ENCODE measurements at places on chromosomes 2 and 18. TPM values are rescaled to one million over a fixed set of nuclear protein-coding genes. Genes with fewer than 3 reads are reported as not detected.

- no peak for DNase-seq
Measured at GRCh38 chr2:69366-70344, 23.4 kb upstream of the FAM110C start.

DNA sequence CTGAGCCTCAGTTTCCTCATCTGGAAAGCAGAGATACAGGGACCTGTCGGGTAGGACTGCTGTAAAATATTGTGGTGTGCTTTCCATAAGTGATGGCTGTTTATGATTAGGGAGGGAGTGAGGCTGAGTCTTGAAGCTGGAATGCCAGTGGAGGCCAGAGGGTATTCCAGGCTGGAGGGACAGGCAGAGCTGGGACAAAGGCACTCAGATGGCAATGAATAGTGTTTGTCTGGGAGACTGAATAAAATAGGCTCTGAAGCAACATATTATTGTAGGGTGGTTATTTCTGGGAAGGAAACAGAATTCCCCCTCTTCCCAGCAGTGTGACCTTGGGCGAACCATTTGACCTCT lies 120.7 kb downstream of the INHBB start:
- DNase-seq = no peak

DNA sequence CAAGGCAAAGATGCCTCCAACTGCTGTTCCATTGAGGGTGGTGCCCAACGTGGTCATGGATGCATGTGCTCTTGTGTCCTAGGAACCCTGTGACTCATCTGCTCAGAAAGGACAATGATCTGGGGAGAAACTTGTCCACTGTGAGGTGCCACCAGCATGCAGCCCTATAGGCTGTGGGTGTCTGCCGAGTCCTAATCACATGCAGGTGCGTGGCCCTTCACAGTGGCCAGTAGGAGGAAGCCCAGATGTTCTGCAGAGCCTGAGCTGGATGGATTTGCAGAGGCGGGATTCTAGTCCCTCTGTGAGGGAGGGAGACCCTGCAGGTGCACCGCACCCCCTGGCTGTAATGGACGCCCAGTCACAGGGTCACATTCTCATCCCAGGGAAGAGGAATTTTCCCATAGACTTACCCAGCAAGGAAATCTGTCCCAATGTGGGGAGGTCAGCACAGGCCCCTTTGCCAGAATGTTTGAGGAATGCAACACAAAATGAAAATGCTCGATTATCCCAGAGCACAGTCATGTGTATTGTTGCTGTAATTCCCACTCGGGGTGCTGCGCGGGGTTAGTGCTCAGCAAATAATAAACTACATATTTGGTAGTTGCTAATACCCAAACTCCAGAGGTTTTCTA lies 13.9 kb downstream of the GDF7 start:
- DNase-seq = no peak

DNA sequence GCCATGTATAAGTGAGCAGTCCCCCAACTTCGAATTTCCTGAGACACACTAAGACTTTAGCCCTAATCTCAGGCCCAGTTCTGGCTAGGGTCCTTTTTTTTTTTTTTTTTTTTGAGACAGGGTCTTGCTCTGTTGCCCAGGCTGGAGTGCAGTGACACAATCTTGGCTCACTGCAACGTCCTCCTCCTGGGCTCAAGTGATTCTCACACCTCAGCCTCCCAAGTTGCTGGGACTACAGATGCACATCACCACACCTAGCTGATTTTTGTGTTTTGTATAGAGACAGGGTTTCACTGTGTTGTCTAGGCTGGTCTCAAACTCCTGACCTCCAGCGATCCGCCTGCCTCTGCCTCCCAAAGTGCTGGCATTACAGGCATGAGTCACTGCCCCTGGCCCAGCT lies 23.9 kb upstream of the TGIF1 start:
- DNase-seq = no peak

DNA sequence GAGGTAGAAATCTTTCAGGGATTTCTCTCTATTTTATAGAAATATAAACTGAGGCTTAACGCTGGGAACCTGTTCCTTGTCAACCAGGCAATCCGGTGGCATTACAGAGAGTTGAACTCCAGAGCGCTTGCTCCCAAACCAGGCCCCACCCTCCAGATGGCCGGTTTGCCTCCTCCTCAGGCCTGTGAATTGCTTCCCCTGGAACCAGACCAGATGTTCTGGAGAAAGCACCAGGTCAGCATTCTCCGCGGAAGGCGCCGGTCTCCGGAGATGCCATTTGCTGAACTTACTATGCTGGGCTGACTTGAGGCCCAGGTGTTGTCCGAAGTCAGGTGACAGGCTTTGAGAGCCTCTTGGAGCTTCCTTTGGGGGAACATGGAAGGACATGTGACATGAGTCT lies 17.2 kb downstream of the TNP1 start:
- DNase-seq = no peak

GRCh38 chr2:21367421-21367820 lies 243.7 kb downstream of the TDRD15 start:
- no peak for DNase-seq

DNA sequence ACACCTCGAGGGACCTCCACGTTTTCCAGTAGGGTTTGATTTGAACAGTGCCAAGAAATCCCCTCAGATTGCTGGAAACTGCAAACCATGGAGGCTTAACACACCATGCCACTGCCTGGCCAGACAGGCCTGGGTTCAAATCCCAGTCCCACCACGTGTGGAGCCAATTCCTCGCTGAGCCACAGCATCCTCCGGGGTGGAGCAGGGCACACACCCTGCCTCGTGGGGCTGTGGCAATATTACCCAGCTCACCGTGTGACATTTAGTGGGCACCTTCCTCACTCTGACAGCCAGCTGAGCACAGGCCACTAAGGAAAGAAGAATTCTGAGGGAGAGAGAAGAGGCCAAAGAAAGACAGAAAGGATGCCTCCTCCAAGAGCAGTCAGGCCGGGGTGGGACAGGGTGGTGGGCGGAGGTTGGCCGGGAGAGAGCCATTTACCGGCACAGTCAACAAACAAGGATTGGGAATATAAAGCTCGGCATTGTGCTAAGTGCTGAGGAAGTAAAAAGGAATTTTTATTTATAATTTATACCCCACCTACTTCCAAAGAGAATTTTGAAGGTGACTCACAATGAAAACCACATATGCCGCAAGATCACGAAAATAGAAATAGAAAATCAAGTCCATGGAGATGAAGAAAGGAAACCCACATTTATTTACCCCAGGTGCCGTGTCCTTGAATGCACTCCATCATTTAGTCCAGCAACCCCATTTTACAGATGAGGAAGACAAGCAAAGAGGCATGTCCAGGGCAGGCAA lies 111.5 kb downstream of the MCFD2 start:
- DNase-seq = no peak

GRCh38 chr2:98334439-98335078 lies 11.7 kb upstream of the CNGA3 start:
- no peak for DNase-seq

GRCh38 chr18:69999656-70000055 lies 52.0 kb upstream of the CD226 start:
- no peak for DNase-seq

DNA sequence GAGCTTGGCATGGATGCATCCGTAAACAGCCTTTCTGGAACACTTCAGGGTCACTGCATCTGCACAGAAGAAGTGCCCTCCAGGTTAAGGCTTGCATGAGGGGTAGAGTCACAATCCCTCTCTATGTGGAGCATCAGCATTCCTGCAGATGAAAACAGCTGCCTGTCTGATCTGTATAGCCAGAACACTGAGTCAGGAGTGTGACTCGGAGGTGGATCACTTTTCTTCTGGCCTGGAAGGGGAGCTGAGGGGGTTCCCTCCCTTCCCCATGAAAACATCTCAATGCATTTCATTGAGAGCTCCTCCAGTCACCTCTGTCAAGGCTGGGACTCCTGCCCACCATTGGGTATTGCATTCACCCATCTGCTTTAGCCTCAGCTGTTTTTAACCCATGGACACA lies 72.5 kb upstream of the SERPINE2 start:
- no peak for DNase-seq

GRCh38 chr2:240647503-240648154 lies 22.3 kb downstream of the GPR35 start:
- no peak for DNase-seq

- no peak for DNase-seq
Measured at GRCh38 chr2:141522048-141522447, 608.8 kb downstream of the LRP1B start.

- DNase-seq = no peak
Measured at GRCh38 chr2:233317196-233317943, 9.8 kb downstream of the SAG start.

DNA sequence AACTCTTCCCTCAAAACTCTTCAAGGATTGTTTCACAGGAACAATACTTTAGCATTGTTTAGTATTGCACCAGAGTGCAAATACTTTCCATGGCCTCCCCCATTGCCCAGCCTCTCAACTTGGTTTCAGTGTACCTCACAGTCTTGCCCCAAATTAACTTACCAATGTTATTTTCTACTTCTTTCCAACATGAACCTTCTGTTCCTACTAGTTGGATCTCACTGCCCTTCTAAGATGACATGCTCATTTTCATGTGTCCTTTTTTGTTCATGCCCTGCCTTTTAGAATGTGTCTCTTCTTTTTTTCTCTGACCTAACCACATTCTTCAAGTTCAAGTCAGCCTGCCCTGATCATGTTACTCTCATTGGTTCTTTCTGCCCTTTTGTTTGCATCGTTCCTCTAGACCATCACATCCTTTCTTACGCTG lies 4.1 kb downstream of the SPATS2L start:
- DNase-seq = no peak

DNA sequence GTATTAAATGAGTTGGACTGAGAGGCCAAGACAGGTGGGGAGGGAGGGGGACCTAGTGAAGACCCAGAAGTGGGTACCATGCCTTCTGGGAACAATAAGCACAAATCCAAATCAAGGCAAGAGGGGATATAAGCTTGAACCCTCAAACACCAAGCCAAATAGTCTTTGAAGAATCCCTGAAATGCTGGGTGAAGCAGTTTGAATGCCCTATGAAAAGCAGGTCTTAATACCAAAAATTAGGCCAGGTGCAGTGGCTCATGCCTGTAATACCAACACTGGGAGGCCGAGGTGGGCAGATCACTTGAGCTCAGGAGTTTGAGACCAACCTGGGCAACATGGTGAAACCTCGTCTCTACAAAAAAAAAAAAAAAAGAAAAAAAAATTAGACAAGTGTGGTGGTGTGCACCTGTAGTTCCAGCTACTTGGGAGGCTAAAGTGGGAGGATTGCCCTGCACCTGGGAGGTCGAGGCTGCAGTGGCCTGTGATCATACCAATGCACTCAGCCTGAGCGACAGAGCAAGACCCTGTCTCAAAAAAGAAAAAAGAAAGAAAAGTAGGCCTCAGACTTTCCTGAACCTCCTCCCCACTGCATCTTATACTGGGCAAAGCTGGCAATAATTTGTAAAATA lies 3.5 kb downstream of the PCBP1 start:
- no peak for DNase-seq

DNA sequence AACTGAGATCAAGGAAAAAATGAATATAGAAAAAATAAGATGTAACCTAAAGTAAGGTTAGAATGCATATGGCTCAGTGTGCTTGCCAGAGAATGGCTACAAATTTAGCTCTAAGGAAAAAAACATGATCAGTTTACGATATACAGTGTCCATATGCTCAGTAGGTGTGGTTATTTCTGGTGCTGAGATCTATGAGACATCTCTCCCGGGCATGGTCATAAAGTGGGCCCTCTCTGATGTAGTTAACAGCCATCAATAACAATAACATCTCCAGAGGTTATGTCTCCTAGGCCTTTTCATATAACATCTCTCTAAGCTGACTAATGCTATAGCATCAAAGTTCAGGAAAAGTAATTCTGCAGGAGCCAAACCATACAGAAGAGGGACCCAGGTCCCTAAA lies 56.3 kb upstream of the UBE2E3 start:
- no peak for DNase-seq

DNA sequence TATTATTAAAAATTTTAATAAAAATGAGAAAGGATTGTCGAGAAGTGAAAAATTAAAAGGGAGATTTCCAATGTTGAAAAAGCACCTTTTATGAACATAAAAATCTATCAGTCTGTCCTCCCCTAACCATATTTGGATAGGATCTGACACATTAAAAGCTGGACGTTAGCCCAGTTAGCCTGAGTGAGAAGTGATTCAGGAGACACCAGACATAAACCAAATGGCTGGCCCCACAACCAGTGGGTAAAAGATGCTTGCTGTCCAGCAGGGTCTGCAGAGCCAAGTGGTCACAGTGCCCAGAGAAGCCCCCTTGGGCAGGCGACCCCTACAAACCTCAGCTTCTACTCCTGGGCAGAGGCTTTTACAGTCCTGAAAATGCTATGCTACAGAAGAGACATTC lies 253.8 kb upstream of the LYPD1 start:
- DNase-seq = no peak

DNA sequence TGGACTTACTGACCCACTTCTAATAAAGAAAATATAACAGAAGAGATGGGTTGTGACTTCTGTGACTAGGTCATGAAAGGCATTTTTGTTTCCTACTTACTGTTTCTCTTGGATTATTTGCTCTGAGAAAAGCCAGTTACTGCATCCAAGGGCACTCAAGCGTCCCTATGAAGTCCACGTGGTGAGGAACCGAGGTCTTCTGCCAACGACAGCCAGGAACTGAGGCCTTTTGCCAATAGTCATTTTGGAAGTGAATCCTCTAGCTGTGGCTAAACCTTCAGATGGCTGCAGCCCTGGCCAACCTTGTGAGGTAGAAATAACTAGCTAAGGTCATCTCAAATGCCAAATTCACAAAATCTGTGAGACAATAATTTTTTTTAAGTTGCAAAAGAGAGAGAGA lies 449.8 kb upstream of the RGPD4 start:
- no peak for DNase-seq

- no peak for DNase-seq
Measured at GRCh38 chr18:48018851-48019250, 88.4 kb upstream of the SMAD2 start.

GRCh38 chr18:48891721-48892120 lies 59.0 kb downstream of the SMAD7 start:
- DNase-seq = no peak

DNA sequence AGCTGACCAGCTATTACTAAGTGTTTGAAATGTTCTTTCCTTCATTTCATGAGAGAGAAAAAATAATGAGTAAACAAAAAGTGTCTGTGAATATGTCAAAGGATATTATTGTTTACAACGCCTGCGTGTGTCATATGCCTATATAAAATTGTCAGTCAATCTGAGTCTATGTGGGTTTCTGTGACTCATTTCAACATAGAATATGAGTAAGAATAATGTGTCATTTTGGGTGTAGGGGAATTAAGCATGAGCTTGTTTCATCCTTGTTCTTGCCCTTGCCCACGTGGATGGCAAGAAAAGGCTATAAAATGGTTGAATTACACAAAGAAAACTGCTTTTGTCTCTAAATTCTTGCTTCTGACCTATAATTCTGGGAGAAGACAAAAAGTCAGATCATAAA lies 466.0 kb downstream of the PTH2R start:
- DNase-seq = no peak

The VWC2L gene
- not detected for total RNA-seq

The EFR3B gene
- 0.10 TPM for total RNA-seq

The UCN gene
- 2.2 TPM for total RNA-seq

The WNT10A gene
- 10.8 TPM for total RNA-seq

The NTSR2 gene
- total RNA-seq = not detected

The ALPP gene
- total RNA-seq = not detected

The DNER gene
- not detected for total RNA-seq

The RRM2 gene
- total RNA-seq = 7.9 TPM

The TNFRSF11A gene
- total RNA-seq = 2.2 TPM

The MAPK4 gene
- not detected for total RNA-seq

The SMCHD1 gene
- total RNA-seq = 671 TPM

The ADI1 gene
- total RNA-seq = 21.2 TPM

The RGPD5 gene
- 133 TPM for total RNA-seq

Data from CD4-positive, CD25-positive, alpha-beta regulatory T cell (primary cell).